ENCODE measurements at places on chromosomes 6 and 20.

- DNase-seq = no peak
These were observed 75.0 kb downstream of the IRF4 start for GRCh38 chr6:466564-466963.

DNA sequence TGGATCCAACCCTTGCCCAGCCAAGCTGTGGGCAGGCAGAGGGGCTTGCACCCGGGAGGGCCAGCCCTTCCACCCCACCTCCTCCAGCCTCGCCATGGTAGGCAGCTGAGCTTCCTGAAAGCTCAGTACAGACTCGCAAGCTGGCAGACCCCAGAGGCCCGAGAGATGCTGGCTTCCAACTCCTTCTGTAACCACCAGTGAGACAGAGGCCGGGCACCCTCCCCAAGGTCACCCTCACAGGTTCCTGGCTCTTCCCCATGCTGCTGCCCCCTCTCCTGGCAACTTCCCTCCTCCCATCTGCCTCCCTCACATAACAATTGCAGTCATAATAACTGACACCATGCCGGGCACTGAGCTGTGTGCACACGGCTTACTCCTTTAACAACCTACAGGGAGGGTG is 26.2 kb upstream of the NOL4L start:
- no peak for DNase-seq

GRCh38 chr20:53291548-53291947 is 302.1 kb downstream of the ZNF217 start:
- DNase-seq = no peak

GRCh38 chr6:98825600-98826230 is 8.7 kb upstream of the POU3F2 start:
- no peak for DNase-seq

DNA sequence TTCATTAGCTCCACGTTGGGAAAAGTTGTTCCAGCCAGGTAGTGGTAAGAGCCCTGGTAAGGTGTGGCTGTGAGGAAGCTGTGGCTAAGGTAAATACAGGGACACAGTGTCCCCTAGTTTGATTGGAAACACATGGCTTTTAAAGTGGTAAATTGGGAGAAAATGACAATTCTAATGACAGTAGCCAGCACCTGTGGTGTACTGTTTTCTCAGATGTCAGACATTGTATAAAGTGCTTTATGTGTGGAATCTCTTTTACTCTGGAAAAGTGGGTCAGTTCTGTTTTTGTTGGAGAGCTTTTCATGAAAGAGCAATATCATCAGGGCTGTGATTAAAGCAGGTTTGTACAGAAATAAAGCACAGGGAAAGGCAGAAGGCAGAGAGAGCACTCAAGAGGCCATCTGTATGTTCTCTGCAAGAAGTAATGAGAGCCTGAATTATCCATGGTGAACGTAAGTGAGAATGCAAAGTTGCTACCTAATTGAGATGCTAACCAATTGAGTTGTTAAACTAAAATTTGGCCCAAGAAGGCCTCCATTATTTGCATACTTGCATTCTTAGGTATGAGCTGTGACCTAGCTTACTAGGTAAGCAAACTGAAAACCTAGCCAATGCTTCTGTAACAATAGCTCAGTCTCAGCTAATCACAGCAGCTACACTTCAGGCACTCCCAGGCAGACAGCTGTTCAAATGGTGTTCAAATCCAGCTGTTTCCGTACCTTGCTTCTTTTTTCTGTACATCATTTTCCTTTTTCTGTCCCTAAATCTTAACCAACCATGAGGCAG is 28.2 kb downstream of the MRAP2 start:
- DNase-seq = no peak
